Right atrium auricular region (tissue), 2 donors: ENCODE measurements at places on chromosomes 5 and 9. TPM values are rescaled to one million over a fixed set of nuclear protein-coding genes. Genes with fewer than 3 reads are reported as not detected.

DNA sequence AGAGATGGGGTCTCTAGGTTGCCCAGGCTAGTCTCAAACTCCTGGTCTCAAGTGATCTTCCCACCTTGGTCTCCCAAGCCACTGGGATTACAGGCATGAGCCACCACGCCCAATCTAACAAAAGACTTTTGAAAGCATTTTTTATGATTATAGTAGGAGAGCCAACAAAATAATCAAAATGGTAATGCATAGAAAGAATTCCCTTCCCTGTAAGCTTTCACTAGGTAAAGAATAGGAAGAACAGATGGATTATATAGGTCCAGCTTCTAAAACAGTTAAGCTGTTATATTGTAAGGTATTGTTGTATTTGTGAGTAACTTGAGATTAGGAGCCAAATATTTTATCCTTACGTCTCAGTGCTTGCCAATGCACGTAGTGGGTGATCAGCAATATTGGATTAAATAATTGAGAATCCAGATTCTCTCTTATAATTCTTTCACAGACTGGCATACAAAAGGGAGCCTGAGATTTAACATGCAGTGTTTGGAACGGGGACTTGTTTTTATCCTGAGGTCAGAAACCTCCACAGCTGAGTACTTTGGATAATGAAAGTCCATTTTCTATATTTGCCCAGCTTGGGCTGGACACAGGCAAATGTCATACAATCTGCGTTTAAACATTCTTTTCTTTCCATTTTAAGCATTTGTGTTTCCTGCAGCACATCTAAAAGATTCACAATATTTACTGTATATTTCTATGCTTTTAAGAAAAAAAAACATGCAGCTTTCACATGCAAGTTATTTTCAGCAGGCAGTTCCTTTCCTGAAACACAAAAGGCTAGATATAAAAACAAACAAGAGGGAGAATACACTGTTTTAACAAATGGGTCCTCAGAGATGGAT lies 238.4 kb downstream of the ARRDC3 start:
- no peak for DNase-seq

- no peak for DNase-seq
Observed at GRCh38 chr9:115204904-115205453, 87.0 kb upstream of the TNC start.

- DNase-seq: no peak
Observed at GRCh38 chr9:19598722-19599121, 189.9 kb downstream of the ACER2 start.

GRCh38 chr5:308672-309271 lies 12.7 kb upstream of the AHRR start:
- DNase-seq: no peak

DNA sequence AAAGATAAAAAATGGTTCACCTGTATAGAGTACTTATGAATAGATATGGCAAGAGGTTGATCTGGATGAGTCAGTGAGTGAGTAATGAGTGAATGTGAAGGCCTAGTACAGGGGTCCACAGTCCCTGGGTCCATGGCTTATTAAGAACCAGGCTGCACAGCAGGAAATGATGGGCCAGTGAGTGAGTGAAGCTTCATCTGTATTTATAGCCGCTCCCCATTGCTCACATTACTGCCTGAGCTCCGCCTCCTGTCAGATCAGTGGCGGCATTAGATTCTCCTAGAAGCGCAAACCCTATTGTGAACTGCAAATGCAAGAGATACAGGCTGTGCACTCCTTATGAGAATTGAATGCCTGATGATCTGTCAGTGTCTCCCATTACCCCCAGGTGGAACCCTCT lies 307.7 kb upstream of the ZNF608 start:
- no peak for DNase-seq

- DNase-seq: no peak
Observed at GRCh38 chr5:127999909-128000308, 83.7 kb upstream of the SLC12A2 start.

GRCh38 chr9:20545023-20545622 lies 77.2 kb downstream of the MLLT3 start:
- DNase-seq: no peak

GRCh38 chr5:93307557-93307956 lies 273.5 kb downstream of the NR2F1-AS1 start:
- DNase-seq: no peak

GRCh38 chr9:33263131-33264002 lies 1.1 kb downstream of the BAG1 start:
- peak; percentile 9 for DNase-seq

GRCh38 chr5:173761178-173761513 lies 127.0 kb upstream of the CPEB4 start:
- no peak for DNase-seq

GRCh38 chr9:18274693-18275092 lies 199.3 kb upstream of the ADAMTSL1 start:
- DNase-seq: no peak

DNA sequence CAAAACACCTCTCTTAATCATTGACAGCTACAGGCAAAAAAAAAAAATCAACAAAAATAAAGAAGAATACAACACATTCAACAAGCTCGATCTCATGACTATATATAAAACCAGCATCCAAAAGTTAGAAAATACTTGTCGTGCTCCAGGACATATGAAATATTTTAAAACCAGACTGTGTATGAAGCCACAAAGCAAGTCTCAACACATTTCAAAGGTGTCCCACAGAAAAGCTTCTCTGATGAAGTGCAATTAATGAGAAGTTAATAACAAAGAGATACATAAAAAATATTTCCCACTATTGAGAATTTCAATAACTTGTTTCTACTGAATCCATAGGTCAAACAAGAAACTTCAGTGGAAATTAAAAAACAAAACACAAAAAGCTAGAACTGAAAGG lies 178.7 kb downstream of the PLK2 start:
- no peak for DNase-seq

GRCh38 chr9:28923351-28923750 lies 1350.1 kb upstream of the C9orf72 start:
- DNase-seq: no peak

DNA sequence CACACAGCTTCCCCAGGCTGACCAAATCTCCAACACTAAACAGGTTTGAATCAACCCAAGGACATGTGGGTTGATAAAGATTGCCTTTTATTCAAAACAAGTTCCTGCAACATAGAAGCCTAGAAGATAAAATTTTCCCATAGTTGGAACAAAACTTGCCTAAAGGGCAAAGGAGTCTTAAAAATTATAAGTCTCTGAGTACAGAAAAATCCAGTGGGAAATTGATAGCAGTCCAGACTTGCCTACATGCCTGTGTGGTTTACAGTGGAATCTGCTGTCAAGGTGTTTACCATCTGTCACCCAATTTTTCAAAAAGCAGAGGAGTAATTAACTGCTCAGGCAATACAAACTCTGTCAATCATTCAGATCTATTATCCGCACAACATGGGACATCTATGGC lies 168.2 kb downstream of the PPP2R2B start:
- no peak for DNase-seq

DNA sequence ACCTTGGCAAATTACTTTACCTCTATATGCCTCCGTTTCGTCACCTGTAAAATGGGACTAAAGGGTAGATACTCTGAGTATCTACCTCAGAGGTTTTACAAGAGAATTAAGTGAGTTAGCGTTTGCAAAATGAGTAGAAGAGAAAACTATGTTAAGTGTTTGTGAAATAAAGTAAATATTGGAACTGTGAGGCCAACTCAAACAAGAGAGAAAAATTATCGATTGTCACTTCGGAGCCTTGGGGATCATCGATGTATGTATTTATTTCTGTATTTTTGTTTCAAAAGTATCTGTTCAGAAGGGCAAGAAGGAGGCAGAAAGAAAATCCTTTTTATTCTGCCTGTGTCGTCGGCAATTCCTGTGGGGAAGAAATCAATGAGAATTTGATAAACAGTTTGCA lies 25.8 kb upstream of the C5orf58 start:
- DNase-seq: no peak

DNA sequence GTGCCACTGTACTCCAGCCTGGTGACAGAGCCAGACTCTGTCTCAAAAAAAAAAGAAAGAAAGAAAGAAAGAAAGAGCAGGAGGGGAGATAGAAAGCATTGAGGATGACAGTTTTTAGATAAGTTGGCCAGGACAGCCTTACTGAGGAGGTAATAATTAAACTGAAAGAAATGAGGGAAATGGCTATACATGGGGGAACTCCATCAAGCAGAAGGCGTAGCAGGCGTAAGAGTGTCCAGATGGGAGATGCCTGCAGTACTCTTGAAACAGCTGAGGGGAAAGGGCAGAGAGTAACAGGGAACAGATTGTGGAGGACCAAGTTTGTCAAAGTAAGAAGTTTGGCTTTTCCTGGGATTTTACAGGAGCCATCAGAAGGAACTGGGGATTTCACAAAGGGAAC lies 57.5 kb downstream of the HMGCS1 start:
- DNase-seq: no peak

- DNase-seq: peak; percentile 48
Observed at GRCh38 chr9:748861-749497, 92.5 kb upstream of the DMRT1 start.

Gene ZBTB26
- total RNA-seq: 4.1 TPM

Gene MTAP
- 9.1 TPM for total RNA-seq

Gene RC3H2
- 37.6 TPM for total RNA-seq

Gene LRRC70
- 2.1 TPM for total RNA-seq

Gene GZMA
- total RNA-seq: 0.55 TPM

Gene LYRM7
- total RNA-seq: 7.5 TPM

Gene PLCXD3
- total RNA-seq: 68.3 TPM

Gene SLC6A19
- total RNA-seq: not detected

Gene TRIO
- total RNA-seq: 67.0 TPM

Gene ARSI
- 0.83 TPM for total RNA-seq
